ENCODE measurements at places on chromosomes 2 and 18. TPM values are rescaled to one million over a fixed set of nuclear protein-coding genes. Genes with fewer than 3 reads are reported as not detected.

DNA sequence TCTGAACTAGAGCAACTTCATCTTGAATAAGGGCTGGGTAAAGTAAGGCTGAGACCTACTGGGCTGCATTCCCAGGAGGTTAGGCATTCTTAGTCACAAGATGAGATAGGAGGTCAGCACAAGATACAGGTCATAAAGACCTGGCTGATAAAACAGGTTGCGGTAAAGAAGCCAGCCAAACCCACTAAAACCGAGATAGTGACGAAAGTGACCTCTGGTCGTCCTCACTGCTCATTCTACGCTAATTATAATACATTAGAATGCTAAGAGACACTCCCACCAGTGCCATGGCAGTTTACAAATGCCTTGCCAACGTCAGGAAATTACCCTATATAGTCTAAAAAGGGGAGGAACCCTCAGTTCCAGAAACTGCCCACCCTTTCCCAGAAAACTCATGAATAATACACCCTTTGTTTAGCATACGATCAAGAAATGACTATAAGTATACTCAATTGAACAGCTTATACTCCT lies 109.1 kb downstream of the FIGN start:
- no peaks in the 10 kb centered on the region for H3K36me3 ChIP-seq
- DNase-seq, result no peak
- no peaks in the 10 kb centered on the region for H3K4me1 ChIP-seq
- no peak overlapping the region for H3K27ac ChIP-seq

DNA sequence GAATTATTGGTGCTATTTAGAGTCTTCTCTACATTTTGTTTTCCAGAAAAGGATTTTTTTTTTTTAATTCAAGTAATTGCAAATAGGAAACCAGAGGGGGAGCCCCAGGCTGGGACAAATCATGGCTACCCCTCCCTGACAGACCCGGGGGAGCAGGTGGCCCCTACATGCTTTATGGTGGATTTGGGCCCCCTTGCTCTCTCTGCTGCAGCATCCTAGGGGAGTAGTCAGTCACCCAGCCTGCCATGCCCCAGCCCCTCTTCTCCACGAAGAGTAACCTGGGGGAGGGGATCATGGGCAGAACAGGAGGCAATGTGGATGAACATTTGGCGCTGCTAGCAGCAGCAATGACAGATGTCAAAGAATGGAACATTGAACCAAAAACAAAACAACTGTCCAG lies 4.6 kb downstream of the C2orf81 start:
- H3K27me3 ChIP-seq, result peaks cover 30% of the 10 kb centered on the region
- no peak overlapping the region for H3K4me3 ChIP-seq
- no peaks in the 10 kb centered on the region for H3K36me3 ChIP-seq
- no peak for DNase-seq
- no peak overlapping the region for H3K27ac ChIP-seq

- no peaks in the 10 kb centered on the region for H3K36me3 ChIP-seq
- H3K4me1 ChIP-seq, result no peaks in the 10 kb centered on the region
- H3K4me3 ChIP-seq, result no peak overlapping the region
Measured at GRCh38 chr2:974054-974453, 23.4 kb downstream of the SNTG2 start.

- H3K27me3 ChIP-seq, result no peaks in the 10 kb centered on the region
- H3K27ac ChIP-seq, result no peak overlapping the region
- DNase-seq, result no peak
- no peaks in the 10 kb centered on the region for H3K4me1 ChIP-seq
- H3K36me3 ChIP-seq, result peaks cover 4% of the 10 kb centered on the region
- no peak overlapping the region for H3K4me3 ChIP-seq
Measured at GRCh38 chr2:9318461-9319337, 104.6 kb downstream of the ITGB1BP1 start.

- DNase-seq, result no peak
- no peak overlapping the region for H3K4me3 ChIP-seq
- no peaks in the 10 kb centered on the region for H3K27me3 ChIP-seq
- no peak overlapping the region for H3K27ac ChIP-seq
Measured at GRCh38 chr2:39153312-39153711, 32.5 kb upstream of the SOS1 start.

DNA sequence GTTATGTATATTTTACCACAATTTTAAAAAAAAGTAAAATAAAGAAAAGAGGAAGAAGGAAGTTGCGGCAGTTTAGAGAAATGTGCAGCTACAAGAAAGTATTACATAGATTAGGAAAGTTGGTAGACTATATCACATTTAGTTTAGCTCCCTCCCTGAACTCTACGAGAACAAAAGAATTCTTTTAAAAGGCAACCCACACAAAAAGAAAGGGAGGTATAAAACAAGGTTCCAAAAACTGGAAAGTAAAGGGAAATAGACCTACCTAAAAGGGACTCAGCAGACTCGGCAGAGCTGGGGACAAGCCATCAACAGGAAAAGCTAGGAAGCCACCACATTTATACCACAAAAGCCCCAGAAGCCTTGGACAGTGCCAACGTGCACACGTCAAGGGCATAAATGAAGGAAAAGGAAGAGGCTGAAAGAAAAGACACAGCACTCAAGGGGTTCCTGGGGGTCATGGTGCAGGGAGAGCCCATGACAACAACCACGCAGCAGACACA lies 9.1 kb downstream of the TMEM127 start:
- H3K27ac ChIP-seq, result peak overlapping the region; percentile 69
- DNase-seq, result no peak
- H3K27me3 ChIP-seq, result no peaks in the 10 kb centered on the region
- H3K4me3 ChIP-seq, result no peak overlapping the region
- H3K36me3 ChIP-seq, result no peaks in the 10 kb centered on the region

- H3K4me3 ChIP-seq, result no peak overlapping the region
- H3K27ac ChIP-seq, result no peak overlapping the region
- no peak for DNase-seq
- H3K4me1 ChIP-seq, result no peaks in the 10 kb centered on the region
- no peaks in the 10 kb centered on the region for H3K36me3 ChIP-seq
- no peaks in the 10 kb centered on the region for H3K27me3 ChIP-seq
Measured at GRCh38 chr2:228827056-228827700, 443.9 kb downstream of the PID1 start.

DNA sequence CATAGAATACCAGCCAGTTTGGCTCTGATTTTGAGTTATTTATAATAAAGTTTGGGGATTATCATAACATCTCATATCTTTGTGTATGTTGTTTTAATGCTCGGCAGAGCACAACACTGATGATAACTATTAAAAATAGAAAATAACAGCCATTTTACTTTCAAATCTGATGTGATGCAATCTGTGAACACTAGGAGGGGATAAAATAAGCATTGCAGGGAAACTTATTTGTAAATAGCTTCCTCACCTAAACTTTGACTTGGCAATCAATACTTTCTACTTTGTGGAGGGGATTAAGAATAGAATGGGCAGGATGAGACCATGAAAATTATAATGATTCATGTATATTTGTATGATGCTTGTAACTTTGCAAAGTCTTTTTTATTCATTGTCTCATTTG lies 54.4 kb downstream of the USP14 start:
- H3K27me3 ChIP-seq, result no peaks in the 10 kb centered on the region
- DNase-seq, result no peak
- no peaks in the 10 kb centered on the region for H3K4me1 ChIP-seq
- H3K27ac ChIP-seq, result no peak overlapping the region
- peaks cover 92% of the 10 kb centered on the region for H3K36me3 ChIP-seq

DNA sequence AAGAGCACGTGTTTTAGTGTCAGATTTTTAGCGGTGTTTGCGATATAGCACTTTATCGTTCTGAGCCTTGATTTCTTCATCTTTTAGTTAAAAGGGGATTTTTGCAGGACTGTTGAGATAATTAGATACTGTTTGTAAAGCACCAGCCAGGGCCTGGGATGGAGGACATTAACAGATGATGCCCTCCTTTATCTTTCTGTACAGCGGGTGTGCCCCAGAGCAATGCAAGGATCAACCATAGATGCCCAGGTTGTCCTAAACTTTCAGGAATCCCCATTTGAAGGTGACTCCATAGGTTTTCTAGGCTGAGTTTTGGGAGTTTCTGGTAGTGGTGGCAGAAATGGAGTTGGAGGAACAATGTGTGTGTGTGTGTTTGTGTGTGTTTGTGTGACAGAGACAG lies 97.0 kb upstream of the SPRED2 start:
- H3K4me3 ChIP-seq, result no peak overlapping the region
- H3K27ac ChIP-seq, result no peak overlapping the region
- no peaks in the 10 kb centered on the region for H3K4me1 ChIP-seq
- H3K27me3 ChIP-seq, result no peaks in the 10 kb centered on the region

GRCh38 chr2:159882130-159882745 lies 84.2 kb upstream of the CD302 start:
- no peaks in the 10 kb centered on the region for H3K36me3 ChIP-seq
- H3K4me3 ChIP-seq, result no peak overlapping the region
- H3K27ac ChIP-seq, result no peak overlapping the region
- no peak for DNase-seq

DNA sequence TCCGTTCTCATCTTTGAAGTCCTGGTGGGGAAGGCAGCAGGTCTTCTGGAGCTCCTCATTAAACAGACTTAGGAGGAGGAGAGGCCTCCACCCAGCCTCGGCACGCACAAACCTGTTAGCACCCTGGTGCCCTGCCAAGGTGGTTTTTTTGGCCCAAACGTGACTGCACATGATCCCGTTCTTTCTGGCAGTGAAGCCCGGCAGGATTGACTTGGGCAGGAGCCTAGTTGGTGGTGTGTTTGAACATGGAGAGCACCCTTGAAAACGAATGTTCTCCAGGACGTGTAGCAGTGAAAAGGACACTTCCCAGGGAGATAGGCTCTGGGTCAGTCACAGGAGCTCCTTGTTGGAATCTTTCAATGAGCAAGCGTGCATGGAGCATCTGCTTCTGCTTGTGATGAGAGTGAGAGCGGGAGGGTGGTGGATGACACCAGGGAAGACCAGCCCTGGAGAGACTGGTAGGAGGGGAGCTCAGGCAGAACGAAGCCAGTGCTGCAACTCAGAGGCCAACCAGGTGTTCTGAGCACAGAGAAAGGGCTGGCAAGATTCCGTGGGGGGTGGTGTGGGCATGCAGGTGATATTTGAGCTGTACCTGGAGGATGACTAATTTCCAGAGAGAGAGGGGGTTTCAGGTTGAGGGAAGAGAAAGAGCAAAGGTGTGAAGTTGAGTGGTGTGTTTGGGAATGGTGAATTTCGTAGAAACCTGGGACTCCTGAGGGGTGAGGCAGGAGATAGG lies 73.8 kb downstream of the TANC1 start:
- no peak overlapping the region for H3K4me3 ChIP-seq
- no peaks in the 10 kb centered on the region for H3K36me3 ChIP-seq
- H3K27me3 ChIP-seq, result no peaks in the 10 kb centered on the region
- H3K4me1 ChIP-seq, result peaks cover 30% of the 10 kb centered on the region
- no peak for DNase-seq

DNA sequence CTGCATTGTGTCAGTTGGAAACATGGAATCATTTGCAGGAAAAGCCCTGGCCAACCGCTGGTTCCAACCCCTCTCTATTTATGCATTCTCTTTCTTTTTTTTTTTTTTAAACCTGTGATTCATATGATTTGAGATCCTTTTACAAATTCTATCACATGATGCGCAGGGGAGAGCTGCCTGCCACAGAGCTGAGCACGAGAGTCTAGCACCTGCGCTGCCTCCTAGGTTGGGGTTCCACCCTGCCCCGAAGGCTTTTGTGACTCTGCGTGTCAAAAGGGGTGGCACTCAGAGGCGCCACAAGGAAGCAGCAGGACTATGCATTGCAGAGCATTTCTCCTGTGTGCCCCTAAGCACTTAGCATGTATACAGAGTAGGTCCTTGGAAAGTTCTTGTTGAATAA lies 17.3 kb upstream of the ESPNL start:
- no peak overlapping the region for H3K4me3 ChIP-seq
- H3K27ac ChIP-seq, result no peak overlapping the region
- H3K36me3 ChIP-seq, result no peaks in the 10 kb centered on the region
- no peaks in the 10 kb centered on the region for H3K27me3 ChIP-seq
- no peak for DNase-seq

GRCh38 chr2:66105066-66105753 lies 329.7 kb upstream of the MEIS1 start:
- no peaks in the 10 kb centered on the region for H3K27me3 ChIP-seq
- no peaks in the 10 kb centered on the region for H3K4me1 ChIP-seq
- H3K4me3 ChIP-seq, result no peak overlapping the region
- no peak overlapping the region for H3K27ac ChIP-seq
- no peak for DNase-seq

DNA sequence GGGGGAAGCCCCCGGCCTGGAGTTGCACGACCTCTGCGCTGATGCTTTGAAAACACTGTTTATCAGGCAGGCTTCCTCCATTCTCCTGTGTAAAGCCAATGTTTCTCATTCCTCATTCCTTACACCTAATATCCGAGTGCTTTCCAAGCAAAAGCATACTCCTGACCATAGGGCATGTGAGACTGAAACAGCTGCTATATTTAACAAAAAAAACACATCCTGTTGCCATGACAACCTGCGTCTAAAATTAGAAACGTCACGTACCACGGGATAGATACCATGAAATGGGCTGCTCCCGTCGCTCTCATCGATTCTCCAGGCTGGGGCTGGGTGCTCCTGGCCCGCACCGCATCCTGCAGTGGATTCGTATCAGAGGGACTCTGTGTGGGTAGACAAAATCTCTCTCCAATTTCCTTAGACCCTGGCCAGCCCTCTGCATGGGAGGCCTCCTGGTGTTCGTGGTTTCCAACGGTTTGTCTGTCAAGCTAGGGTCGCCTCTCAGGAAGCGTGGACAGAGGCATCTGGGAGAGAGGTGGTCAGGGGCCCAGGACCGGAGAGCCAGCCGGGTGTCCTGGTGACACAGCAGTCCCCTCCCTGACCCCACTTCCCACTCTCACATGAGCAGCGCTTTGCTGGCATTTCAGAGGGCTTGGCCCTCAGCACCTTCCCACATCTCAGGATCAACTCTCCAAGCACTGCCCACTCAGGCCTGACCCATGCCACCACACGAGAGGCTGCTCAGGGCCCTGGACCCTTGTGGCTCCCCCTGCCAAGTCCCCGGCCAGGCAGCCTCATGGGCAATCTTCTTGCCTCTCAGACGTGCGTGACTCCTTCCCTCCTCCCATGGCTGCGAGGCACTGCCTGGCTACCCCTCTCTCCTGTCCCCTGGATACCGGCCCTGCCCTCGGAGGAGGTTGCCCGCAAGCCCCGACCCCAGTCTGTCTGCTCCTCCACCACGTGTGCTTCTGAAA lies 268.1 kb downstream of the NDUFA10 start:
- H3K4me1 ChIP-seq, result no peaks in the 10 kb centered on the region
- no peak overlapping the region for H3K4me3 ChIP-seq
- no peaks in the 10 kb centered on the region for H3K36me3 ChIP-seq
- no peak overlapping the region for H3K27ac ChIP-seq

GRCh38 chr2:190507135-190507534 lies 27.4 kb downstream of the NEMP2 start:
- H3K4me3 ChIP-seq, result no peak overlapping the region
- H3K4me1 ChIP-seq, result no peaks in the 10 kb centered on the region
- no peak for DNase-seq
- no peaks in the 10 kb centered on the region for H3K27me3 ChIP-seq

GRCh38 chr2:47490406-47490805 lies 87.5 kb downstream of the MSH2 start:
- H3K27me3 ChIP-seq, result no peaks in the 10 kb centered on the region
- no peak overlapping the region for H3K4me3 ChIP-seq
- no peak overlapping the region for H3K27ac ChIP-seq
- H3K4me1 ChIP-seq, result peaks cover 9% of the 10 kb centered on the region
- no peak for DNase-seq
- no peaks in the 10 kb centered on the region for H3K36me3 ChIP-seq

GRCh38 chr2:225030203-225030602 lies 12.1 kb downstream of the DOCK10 start:
- no peak overlapping the region for H3K27ac ChIP-seq
- H3K36me3 ChIP-seq, result no peaks in the 10 kb centered on the region
- H3K4me3 ChIP-seq, result no peak overlapping the region
- H3K4me1 ChIP-seq, result peaks cover 40% of the 10 kb centered on the region

Gene DOK6
- 15.5 TPM for polyA plus RNA-seq

Gene ANO7
- polyA plus RNA-seq, result 2.0 TPM

Gene FER1L5
- 0.77 TPM for polyA plus RNA-seq

Gene ARHGAP15
- polyA plus RNA-seq, result 31.3 TPM

Gene SLC40A1
- 240 TPM for polyA plus RNA-seq

Gene DYNAP
- polyA plus RNA-seq, result 0.16 TPM

Gene CYS1
- polyA plus RNA-seq, result 17.4 TPM

Gene TUBA4B
- polyA plus RNA-seq, result 3.4 TPM

Gene MAPK4
- polyA plus RNA-seq, result 1.5 TPM
